ENCODE measurements at places on chromosomes 16 and 17.

DNA sequence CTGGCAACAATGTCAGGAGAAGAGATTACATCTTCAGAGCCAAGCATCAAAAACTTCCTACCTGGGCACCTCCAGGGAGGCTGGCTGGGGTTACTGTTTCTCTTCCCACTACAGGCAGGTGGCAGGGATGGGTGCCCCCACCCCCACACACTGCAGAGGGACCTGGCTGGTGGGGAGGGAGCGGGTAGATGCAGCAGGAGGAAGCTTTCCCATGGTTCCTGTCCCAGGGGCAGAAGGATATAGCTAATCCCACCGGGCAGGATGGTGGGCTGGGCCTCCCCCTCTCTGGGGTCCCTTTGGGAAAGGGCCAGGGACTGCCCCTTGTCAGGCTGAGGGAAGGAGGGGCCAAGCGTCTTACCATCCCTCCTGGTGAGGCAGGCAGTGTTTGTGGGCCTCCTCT, 16.7 kb upstream of the MTMR4 start:
- no peak for DNase-seq

DNA sequence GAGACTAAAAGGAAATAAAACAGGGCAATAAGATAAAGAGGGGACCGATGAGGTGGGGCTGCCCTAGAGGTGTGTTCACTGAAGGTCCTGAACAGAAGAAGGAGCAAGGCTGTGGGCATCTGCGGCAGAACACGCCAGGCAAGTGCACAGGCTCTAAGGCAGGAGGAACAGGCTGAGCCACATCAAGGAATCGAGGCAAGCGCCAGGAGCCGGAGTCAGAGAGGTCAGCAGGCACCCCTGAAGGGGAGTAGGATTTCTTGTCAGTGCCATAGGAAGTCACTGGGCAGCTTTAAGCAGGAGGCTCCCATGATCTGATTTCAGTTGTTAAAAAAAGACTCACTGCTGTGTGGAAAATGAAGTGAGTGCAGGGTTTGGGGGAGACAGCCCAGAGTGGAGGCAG, 186.5 kb downstream of the KATNIP start:
- no peak for DNase-seq

GRCh38 chr17:10155371-10156076, 42.9 kb downstream of the GAS7 start:
- no peak for DNase-seq

DNA sequence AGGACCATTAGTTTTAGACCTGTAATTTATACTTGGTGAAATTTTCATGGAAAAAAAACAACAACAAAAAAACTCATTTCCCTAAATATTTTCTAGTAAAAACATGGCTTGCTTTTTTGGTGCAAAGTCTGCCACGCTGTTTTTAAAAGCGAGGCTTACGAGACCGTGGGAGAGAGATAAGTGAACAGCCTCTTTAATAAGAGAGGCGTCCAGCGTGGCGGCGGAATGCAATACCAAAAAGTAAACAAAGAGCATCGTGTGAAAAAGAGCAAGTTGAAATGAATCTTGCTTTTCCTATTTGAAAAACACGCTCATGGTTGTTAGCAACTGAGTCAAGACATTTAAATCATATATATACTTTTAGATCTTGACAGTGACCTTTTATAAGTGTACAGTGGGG, 10.5 kb upstream of the MSI2 start:
- DNase-seq = no peak

DNA sequence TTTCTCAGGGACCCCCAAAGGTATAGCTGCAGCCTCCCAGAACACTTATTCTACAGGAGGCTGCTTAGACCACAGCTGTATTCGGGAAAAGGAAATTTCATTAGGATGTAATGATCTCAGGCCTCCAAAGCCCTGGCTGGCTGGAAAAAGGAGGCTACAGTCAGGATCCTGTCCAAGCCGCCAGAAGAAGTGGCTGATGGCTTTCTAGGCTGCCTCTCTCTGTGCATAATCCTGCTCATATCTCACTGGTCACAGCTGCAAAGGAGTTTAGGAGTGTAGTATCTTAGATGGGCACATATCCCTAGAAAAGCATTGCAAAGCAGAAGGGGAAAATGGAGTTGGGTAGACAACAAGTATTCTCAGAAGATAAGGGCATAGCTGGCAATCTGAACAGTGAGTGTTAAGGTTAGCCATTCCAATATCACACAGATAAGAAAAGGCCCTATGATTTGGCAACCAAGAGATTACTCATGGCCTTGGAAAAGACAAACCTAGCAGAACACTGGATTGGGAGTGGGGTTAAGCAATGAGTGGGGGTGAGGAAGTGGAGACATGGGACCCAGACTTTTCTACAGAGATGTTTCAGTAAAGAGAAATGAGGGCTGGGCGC, 26.0 kb upstream of the PRKCA start:
- no peak for DNase-seq

DNA sequence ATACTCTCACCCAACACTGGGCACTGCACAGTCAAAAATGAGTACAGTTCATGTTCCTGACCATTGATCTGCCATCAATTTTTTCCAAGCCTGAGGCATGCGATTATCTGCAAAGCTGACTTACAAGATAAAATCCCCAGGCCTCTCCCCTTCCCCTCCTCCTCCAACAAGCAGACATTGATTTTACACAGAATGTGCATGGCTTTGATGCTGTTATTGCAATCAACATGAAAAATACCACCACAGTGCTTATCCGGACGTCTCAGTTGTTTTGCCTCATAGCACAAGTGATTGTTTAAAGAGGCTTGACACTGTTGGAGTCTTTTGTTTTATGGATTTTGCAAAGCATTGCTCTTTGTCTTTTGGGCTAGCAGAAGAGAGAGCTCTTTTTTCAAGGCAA, 163.8 kb downstream of the TOX3 start:
- no peak for DNase-seq

DNA sequence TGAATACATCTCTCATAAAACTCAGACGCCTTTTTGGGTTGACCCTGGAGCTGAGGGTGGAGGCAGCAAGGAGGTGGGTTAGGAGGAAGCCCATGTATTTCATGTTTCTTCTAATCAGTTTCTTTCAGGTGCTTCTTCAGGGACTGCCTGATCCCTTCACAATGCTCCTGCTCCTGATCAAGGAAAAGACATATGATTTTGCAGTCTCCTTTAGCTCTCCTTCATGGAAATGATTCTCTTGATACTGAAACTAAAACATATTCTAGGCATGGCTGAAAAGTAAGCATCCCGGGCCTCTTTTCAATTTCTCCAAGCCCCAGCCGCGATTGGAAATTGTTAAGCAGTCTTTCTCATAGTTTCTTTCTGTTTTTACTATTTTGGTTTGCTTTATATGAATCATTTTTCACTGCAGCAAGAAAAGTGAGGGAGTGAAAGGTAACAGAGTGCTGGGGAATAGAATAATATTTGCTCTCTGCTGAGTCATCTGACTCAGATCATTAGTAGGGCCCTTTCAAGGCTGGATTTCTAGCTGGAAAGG, 730.7 kb downstream of the CDH11 start:
- no peak for DNase-seq

GRCh38 chr16:68022278-68022727, 729 bp downstream of the DDX28 start:
- DNase-seq = no peak

- DNase-seq = no peak
Measured at GRCh38 chr16:19497176-19497575, 24.7 kb downstream of the GDE1 start.

- DNase-seq = no peak
Measured at GRCh38 chr17:1108478-1108764, 71.4 kb downstream of the ABR start.

All from NCI-H2081 treated with DMSO at 0.1 percent for 48 hours (cell line).